GM13976 (cell line): ENCODE measurements at places on chromosomes 6 and 20.

DNA sequence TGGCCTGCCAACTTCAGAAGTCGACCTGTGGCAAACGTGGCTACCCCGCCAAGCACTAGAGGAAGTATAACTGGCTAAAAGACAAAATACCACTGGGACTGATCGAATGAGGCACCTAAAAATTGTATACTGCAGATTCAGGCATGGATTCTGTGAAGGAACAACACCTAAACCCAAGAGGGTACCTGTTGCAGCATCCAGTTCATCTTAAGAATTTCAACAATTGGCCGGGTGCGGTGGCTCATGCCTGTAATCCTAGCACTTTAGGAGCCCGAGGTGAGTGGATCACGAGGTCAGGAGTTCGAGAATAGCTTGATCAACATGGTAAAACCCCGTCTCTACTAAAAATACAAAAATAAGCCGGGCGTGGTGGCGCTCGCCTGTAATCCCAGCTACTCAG, 27.2 kb upstream of the SPAG4 start:
- no peak for DNase-seq

DNA sequence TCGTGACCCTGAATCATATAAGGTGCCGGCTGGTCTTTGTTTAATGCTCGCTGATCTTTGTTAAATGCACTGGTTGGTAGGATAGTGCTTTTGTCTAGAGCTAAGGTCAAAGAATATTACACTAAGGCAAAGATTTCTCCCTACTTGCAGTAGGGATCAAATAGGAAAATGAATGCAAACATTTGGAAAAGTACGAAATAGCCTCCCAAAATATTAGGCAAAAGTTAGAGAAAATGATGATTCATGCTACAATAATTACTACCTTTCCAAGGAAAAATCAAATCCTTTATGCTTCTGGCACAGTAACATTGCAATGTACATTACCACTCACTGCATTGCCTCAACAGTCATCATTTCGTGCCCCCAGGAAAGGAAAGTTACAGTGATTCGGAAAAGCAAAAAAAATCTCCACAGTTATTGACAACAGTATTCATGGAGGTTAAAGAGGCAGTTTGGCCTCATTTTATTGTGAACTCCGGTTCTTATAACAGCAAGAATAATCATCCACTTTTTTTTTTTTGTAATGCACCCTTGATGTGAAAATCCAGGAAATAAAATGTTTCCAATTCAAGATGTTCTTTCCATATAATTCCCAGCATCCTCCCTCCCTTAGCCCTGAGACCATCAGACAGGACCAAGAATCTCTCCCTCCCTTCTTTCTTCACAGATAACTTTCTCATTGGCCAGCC, 61.7 kb upstream of the ZMYND8 start:
- no peak for DNase-seq

DNA sequence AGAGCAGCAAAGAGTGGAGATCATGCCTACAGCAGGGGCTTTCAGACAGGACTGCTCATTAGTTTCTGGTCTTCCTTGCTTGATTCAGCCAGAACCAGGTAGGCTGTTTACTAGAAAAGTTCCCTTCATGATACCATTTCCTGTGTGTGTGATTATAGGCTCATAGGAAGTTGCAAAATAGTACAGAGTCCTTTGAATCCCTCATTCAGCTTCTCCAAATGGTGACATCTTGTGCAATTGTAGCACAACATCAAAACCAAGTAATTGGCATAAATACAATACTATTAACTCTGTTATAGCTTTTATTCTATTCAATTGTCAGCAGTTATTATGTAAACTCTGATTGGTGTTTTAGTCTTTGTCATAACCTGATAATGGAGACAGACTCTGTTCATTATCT, 347.3 kb upstream of the CDH4 start:
- no peak for DNase-seq

DNA sequence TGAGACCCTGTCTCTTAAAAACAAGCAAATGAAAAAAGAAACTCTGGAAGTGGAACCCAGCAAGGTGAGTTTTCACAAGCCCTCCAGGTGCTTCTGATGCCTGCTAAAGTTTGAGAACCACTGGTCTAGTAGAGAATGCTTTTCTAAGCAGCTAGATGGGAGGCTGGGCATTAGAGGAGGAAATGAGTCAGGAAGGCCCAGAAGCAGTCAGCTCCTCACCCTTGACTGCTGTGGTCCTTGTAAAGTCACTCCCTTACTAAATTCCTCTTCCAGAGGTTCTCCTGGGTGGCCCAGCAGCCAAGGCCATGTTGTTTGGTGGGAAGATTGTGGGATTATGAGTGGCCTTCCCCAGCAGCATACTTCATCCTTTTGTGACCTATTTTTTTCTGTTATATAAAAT, 52.0 kb upstream of the FYN start:
- DNase-seq: no peak

DNA sequence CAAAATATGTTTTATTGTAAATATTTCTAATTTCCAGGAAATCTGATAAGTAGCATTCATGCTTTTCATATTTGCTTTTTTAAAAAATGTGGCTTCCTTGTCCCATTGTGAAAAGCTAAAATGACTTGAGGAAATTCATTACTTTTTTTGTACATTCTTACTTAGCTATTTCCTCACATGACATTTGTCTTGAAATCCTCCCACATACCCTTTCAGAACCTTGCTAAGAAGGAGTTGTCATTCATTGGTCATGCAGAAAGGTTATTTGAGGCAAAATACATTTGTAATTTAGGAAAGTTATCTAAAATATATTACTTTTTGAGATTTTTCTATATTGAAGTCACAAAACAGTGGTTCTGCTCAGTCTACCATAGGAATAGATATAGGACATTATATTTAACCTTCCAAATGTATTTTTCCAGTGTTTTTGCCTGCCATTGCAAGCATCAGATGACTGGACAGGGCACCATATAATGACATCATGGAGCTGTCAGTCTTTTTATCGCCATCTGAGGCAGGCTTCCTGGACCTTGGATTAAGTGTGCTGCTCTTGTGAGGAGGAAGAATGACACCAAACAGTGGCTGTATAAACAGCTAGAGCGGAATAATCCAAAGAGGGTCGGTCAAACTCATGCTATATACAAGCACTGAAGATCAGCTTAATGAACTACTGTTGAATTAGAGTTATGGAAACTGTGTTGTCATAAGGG, 109.4 kb upstream of the HCRTR2 start:
- DNase-seq: no peak

DNA sequence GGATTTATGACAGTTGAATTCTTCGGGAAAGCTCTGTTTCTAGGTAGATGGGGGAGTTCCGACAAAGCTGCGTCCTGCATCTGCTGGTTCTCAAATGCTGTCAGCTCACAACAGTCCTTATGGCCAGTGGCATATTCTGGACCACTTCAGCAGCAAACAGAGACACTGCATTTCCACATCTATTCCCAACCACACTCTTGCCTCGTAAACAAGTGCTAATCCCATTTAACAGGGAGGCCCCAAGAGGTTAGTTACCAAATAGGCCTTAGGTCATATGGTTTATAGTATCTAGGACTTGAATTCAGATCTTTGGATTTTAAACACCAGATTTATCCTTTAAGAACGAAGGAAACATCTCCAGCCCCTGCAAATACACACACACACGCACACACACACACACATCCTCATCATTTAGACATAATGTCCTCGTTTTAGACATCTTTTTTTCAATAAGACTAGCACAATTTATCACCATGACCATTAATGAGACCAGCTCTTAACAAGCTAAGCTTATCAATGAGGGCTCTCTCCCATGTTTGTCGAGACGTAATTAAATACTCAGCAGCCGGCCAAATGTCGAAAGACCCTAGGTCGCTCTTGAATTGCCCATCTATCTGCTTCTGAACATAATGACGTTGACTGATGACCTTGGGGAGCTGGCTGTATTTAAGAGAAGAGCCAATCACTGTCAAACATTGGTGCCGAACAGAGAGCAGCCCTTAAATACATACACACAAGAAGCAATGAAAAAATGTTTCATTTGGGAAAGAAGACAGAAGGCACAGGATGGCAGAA, 84.5 kb downstream of the PSMG4 start:
- no peak for DNase-seq

DNA sequence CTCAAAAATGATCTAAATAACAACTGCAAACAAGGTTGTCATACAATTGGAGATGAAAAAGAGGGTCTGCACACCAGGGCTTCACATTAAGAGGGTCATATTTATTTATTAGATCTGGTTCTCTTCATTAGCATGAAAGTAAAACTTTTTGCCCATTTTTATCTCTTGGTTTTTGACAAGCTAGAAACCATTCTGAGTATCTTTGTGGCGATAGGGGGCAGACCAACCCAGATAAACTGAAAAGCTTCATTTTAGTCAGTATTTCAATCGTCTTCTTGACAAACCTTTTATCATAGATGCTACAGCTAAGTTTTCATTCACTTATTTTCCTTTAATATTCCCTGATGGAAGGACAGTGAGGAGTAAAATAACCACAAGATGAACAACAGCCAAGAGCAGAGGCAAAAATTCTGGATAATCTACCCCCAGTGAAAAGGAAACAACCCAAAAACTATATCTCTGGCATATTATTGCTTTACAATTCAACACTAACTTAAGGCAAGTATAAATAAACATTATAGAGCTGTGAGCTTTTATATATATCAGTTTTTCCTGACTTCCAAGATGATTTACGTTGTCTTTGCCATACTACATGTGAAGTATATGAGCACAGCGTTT, 45.2 kb downstream of the THEMIS start:
- DNase-seq: no peak

- DNase-seq: peak; percentile 29
Measured at GRCh38 chr20:33568378-33568777, 78.5 kb downstream of the CBFA2T2 start.

GRCh38 chr6:149095842-149096241, 221.7 kb upstream of the TAB2 start:
- no peak for DNase-seq

GRCh38 chr6:9761220-9761619, 653.7 kb downstream of the TFAP2A start:
- DNase-seq: no peak

- DNase-seq: no peak
Measured at GRCh38 chr20:11791316-11791715, 126.4 kb upstream of the BTBD3 start.

DNA sequence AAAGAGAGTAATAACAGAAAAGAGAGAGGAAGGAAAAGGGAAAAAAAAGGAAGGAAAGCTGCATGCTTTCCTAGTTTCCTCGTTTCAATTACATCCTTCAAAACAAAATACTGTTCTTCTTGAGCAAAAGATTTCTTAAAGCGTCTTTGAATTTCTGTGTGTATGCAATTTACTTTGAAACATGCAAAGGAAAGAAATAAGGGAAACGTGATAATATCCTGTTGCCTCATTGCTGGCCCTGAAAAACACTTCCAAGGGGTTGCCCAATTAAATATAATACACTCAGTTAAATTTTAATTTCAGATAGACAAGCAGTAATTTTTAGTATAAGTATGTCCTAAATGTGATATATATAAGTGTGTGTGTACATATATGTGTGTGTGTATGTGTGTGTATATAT, 51.2 kb upstream of the TPD52L1 start:
- no peak for DNase-seq

DNA sequence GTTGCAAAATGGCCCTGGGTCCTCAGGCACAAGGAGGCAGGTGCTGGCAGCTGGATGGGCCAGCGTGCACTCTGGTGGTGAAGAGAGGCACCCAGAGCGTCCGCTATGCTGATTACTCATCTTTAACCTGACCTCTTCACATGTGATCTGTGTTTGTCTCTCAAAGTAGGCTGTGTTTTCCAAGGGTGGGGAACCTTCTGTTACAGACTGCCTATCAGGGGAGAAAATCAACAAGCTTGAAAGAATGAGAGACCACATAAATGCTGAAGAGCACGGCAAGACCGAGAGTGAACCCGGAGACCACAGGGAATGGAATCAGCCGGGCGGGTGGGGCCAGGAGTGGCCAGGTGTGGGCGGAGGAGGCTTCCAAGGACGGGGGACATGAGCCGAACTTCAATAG, 16.2 kb downstream of the BNIP5 start:
- DNase-seq: no peak

DNA sequence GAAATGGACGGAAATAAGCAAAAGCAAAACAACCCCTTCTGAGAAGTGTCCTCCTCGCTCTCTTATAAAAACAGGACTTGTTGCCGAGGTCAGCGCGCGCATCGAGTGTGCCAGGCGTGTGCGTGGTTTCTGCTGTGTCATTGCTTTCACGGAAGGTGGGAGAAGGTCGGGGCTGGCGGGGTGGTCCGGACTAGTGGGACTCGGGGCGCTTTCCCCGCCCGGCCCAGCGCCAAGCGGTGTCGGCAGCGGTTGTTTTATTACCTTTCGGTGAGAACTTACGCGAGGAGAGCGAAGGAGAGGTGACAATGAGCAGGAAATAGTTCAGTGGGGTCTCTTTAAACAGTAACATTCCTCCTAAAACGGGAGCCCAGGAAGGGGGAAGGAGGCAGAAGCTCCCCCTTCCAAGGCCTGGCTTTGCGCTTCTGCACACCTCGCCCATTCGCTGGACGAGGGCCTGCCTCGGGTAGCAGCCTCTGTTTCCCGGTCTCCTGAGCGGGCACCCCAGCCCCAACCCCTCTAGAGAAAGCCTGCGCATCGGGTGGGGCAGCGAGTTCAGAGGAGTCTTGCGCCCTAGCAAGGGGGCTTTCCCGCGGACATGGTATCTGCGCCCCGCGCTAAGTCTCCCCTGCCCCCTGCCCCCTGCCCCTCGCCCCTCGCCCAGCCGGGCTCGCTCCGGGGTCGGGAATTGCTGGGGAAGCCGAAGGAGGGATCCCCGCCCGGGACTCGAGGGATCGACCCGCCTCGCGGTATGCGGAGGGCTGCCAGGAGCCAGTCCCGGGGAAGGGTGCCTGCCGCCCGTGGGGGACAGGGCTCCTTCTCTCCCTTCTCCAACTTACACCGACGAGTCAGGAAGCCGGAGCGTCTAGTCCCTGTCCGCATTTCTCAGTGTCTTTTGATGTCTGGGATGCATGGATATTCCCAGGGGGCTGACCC, 1.2 kb upstream of the TBXT start:
- no peak for DNase-seq

GRCh38 chr20:47677635-47678453, 107.4 kb downstream of the SULF2 start:
- DNase-seq: peak; percentile 88

- no peak for DNase-seq
Measured at GRCh38 chr6:132023490-132023889, 72.3 kb upstream of the CCN2 start.

DNA sequence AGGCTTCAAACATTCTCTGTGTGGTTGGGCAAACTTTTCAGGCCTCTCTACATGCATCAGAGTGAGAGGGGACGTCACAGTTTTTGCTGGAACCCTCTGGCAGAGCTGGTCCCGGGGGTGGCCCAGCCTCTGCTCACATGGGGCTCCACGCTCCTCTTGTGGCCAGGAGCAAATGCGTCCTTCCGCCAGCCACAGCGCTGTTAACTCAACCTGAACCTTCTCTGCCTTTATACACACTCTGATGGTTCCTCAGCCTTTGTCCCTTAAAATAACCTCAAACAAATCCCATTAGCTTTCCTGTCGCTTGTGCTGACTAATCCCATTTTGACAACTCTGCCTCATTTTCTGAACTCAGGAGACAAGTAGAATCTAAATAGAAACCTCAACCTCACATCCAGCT, 39.4 kb upstream of the TGM6 start:
- DNase-seq: no peak

GRCh38 chr6:147582991-147583390, 74.5 kb downstream of the SAMD5 start:
- no peak for DNase-seq

GRCh38 chr6:155580904-155581303, 125.3 kb upstream of the NOX3 start:
- no peak for DNase-seq
